Fibroblast of upper back skin (primary cell): ENCODE measurements at places on chromosomes 1 and 21.

DNA sequence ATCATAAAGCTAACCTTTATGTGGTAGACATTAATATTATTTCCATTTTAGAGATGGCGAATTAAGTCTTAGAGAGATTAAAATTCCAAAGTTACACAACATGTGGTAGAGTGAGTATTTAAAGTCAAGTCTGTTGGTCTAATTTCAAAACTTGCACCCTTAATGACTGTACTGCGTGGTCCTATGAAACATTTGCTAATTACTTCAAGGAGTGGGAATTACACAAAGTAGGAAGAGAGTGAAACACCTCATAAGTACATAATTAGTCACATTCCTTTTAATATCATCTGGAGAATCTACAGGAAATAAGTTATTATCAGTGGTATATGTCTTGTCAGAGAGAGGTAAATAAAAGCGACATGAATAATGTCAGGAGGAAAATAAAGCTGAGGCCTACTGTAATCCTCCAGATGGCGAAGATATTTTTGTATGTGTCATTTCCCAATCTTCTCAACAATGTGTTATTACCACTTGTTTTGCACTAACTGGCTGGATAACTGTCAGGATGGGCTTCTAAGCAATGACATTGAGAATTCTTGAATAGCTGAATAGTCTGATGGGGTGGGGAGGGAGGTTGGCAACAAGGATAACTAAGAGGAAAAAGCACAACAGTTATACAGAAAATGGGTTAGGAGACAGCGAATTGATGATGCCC, 95.5 kb downstream of the TNFSF18 start:
- DNase-seq: peak; percentile 94

DNA sequence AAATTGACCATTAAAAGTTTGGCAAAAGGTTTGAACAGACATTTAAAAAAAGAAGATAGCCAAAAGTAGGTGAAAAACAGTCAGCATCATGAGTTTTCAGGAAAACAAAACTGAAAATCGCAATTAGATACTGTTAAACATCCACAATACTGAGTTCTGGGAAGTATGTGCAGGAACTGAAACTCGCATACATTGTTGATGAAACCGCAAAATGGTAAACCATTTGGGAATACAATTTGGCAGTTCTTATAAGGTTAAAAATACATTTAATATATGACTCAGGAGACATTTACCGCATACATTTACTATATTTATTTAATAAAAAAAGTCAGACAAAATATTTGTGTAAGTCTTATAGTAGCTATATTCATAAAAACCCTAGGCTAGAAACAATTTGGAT, 393.2 kb downstream of the COL11A1 start:
- DNase-seq: peak; percentile 69

- peak; percentile 48 for DNase-seq
Observed at GRCh38 chr1:175146529-175147213, 45.9 kb downstream of the KIAA0040 start.

GRCh38 chr1:222896630-222897526, 82.0 kb downstream of the DISP1 start:
- DNase-seq: peak; percentile 34

- no peak for DNase-seq
Observed at GRCh38 chr1:9251501-9251900, 16.9 kb downstream of the H6PD start.

DNA sequence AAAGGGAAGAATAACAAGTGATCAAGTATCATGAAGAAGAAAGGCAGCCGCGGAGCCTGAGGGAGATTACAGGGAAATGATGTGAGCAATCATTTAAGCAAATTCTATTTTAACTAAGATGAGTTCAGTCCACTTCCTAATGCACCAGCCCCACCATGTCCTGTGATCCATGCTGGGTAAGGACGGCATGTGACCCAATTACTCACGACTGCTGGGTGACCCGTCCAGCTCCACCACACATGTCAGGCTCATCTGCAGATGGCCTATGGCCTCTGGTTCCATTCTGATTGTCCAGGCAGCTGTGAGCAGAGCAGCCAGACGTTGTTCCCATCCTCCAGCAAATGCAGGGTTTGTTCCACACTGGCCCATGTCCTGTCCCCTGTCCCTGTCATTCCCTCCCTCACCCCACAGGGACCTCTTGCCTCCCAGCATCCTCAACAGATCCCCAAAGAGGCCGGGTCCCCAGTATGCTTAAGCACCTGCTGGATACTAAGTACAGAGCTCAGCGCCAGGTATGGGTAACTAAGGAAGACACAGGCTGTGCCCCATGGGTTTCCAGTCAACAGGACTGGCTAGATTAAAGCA, 87.9 kb downstream of the MATN1 start:
- DNase-seq: no peak
